ENCODE measurements at places on chromosomes 5 and 9.
A peak's percentile ranks its signal among the peaks of the same experiment; 100 is the strongest.

DNA sequence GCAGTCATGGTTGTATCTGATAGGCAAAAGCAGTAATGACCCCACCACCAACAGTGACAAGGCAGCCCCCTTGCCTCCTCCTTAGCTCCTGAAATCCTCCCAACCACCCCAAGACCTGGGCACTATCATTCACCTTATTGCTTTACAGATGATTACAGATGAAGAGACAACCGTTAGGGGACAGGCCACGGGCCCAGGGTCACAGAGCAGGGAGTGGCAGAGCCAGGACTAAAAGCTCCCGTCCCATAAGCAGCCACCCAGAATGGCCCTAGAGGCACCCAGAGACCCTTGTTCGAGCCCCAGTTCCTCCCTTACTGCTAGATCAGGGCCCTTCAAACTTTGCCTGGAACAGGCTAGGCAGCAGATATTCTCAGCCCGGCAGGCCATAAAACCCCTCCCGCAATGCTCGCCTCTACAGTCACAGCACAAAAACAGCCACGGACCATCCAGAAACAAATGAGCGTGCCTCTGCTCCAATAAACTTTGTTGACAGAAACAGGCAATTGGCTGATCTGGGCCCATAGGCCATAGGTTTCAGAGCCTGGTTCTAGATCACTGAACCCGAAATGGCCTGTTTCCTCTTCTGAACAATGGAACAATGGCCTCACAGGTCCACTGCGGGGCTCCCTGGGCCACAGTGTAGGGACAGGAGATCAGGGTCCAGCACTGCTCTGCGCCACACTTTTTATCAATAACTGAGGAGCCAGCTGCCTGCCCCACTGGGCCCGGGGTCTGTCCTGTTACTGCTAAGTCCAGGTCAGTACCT, 67.0 kb downstream of the LRSAM1 start:
- DNase-seq, result no peak

DNA sequence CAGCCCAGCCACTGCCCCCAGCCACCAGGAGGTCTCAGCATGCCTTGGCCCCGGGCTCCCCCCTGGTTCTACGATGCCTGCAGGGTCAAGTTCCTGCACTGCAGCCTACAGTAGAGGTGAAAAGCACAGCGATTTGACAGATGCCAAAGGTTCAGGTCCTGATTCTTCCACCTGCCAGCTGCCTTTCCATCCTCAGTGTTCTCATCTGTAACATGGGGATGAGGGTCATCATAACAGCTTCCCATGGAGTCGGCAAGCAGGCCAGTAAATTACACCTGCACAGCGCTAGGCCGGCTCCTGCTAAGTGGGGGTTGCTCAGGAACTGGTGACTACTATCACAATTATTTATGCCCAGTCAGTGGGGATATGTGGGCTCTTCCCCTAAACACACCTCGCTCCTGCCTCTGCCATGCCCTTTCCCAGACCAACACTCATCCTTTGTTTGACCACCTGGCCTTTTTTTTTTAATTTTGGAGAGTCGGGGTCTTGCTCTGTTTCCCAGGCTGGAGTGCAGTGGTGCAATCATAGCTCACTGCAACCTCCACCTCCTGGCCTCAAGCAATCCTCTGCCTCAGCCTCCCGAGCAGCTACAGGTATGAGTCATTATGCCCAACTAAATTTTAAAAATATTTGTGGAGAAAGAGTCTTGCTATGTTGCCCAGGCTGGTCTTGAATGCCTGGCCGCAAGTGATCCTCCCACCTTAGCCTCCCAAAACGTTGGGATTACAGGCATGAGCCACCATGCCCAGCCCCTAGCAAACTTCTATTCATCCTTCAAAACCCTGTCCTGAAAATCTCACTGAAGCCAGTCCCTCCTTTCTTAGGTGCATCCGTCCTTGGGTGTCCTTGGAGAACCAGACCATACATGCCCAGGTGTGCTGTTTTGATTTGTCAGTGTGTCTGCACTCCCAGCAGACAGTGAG, 6.4 kb downstream of the ENG start:
- DNase-seq, result no peak

DNA sequence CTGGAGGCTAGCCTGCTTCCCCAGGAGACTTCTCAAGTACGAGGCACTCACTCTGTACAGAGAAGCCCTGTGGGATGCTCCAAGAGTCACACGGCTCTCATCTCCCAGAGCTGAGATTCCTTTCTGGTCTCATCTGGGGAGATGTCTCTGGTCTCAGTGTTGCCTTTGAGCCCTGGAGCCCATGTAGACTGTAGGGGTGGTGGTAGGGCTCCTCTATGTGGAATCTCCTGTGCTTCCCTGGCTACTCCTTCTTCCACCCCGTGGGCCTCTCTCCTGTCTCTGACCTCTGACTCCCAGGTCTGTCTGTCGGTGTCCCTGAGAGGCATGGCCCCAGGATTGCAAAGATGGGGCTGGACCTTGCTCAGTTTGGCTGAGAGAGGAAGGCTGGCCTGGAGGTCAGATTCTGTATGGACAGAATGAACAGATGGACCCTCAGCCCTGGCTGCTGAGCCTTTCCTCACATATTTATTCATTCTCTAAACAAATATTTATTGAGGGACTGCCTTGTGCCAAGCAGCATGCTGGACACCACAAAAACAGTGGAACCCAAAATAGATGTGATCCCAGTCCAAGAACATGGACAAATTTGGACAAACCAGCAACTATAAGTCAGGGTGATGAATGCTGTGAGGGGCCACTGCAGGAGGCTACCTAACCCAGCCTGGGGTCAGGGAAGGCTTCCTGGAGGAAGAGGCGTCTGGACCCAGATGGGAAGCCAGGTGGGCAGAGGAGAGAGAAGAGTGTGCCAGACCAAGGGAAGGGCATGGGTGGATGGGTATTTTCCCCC, 2.6 kb downstream of the CCL19 start:
- no peak for DNase-seq

GRCh38 chr5:171409164-171410136, 10.0 kb upstream of the FGF18 start:
- no peak for DNase-seq

- no peak for DNase-seq
Measured at GRCh38 chr5:172010278-172010677, 3.8 kb upstream of the FBXW11 start.

GRCh38 chr9:82532504-82533180, 530.3 kb downstream of the RASEF start:
- peak; percentile 8 for DNase-seq

DNA sequence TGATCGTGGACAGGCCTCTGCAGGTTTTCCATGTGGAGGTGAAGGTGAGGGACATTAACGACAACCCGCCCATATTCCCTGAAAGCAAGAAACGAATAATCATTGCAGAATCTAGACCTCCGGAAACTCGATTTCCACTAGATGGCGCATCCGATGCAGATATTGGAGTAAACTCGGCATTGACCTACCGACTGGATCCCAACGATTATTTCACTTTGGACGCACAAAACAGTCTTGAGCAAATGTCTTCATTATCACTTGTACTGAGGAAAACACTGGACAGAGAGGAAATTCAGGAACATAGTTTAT, 621 bp downstream of the PCDHA13 start:
- DNase-seq, result no peak

GRCh38 chr5:176658817-176659511, 11.7 kb downstream of the TSPAN17 start:
- DNase-seq, result no peak

DNA sequence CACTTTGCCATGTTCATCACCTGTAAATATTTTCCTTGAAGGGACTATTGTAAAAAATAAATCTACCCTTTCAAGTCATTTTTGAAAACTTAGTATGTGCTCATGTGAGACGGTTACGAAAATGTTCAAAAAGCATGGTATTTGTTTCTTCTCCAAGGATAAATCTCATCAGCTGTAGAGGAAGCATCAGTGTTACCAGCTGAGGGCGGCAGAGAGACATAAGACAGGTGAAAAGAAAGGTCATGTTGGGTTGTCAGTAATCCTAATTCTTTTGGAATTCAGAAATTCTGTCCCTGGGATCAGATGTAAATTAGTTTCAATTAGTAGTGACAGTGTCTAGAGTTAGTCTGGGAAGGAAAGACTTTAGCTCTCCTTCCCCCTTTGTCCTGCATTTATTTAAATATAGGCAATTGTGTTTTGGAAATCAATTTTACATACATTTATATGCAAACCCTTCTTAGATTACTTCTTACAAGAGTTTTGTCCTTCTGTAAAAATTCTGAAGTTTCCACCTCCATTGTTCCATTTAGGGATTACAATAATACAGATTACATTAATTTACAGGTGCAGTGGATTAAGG, 791.9 kb upstream of the CDH6 start:
- DNase-seq, result peak; percentile 33

GRCh38 chr9:115910959-115911358, 242.6 kb upstream of the PAPPA start:
- DNase-seq, result no peak

DNA sequence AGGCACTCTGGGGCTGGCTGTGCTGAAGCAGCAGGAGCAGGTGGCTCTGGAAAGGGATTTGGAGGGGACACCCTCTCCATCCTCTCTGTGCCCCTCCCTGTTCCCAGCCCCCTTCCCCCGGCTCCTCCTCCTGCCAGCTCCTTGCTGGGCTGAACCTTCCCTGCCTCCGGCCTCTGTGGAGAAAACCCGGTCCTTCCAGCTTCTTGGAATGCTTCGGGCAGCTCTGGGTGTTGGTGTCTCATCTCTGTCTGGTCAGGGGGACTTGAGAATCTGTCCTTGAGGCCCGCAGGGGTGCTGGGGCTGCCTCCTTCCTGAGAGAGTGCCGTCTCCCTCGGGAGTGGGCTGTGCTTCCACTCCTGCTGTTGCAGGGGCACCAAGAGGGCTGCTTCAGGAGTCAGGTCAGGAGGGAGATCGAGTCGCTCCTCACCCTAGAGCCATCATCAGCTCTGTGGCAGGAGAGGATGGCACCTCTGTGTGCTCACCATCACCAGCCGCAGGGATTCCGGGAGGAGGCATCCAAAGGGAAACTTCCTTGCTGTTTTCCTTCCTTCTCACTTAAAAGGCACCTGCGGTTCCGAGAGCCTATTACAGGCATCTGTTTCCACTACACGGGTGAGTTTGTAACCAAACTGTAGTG, 30.6 kb downstream of the NDUFS6 start:
- no peak for DNase-seq

- DNase-seq, result no peak
Measured at GRCh38 chr5:32828492-32828891, 117.4 kb downstream of the NPR3 start.

GRCh38 chr5:14706615-14707021, 42.1 kb downstream of the OTULIN start:
- DNase-seq, result no peak

DNA sequence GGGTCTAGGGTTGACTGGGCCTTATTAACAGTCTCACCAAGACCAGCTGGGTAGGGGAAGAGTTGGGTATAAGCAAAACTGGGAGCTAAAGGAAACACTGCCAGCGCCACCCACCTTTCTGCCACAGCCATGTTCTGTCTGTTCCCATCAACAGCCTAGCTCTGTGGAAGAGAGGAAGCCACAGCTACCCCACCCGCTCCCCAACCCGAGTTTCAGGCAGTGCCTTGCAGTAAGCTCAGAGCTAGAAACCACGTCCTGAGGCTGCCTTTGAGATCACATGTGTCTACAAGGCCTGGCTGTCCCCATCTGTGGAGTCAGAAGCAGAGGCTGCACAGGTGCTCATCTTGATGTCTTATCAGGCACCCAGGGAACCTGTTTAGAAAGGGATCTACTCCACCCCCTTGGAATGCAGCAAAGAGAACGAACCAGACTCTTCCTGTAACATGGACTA, 15.3 kb downstream of the HNRNPH1 start:
- no peak for DNase-seq

DNA sequence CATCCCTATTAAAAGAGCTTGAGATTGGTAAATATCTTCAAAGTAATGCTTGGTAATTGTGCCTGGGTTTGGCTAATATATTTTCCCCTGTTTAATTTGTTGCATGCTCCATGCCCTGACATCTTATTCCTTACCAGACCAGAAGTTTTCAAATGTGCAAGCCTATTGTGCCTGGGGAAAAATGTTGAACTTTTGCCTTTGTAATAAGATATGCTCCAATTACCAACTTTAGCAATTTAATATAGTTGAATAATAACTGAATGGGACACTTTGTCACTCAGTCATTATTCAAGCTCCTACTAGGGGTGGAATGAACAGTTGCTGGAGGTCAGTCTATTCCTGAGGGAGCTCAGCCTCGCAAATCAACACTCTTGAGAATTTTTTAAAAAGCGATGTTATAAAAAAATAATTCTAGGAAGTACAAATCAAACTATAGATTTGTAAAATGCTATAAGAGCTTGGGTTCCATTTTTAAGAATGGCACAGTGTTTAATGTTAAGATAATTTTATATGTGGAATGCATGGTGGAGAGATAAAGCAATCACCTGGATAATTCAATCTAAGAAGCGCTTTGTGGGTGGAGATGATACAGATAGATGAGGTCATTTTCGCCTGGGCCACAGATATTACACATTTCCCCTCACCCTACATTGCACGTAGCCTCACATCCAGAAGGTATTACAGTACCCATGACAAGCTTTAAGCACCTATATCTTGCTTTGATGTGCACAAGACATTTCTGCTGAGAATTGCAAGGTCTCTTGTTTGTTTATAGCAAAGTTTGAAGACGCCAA, 231.8 kb downstream of the PIK3R1 start:
- no peak for DNase-seq

GRCh38 chr9:104999136-104999535, 71.2 kb upstream of the ABCA1 start:
- no peak for DNase-seq

Data from NCI-H774 (cell line).